ENCODE measurements at places on chromosomes 5 and 9. TPM values are rescaled to one million over a fixed set of nuclear protein-coding genes. Genes with fewer than 3 reads are reported as not detected.

GRCh38 chr9:72363908-72364678 lies 915 bp downstream of the ZFAND5 start:
- peaks cover 4% of the 10 kb centered on the region for H3K4me1 ChIP-seq
- peak; percentile 58 for DNase-seq
- no peaks in the 10 kb centered on the region for H3K36me3 ChIP-seq

Gene SPIN1
- total RNA-seq: 134 TPM

Gene PCDHB3
- 6.9 TPM for total RNA-seq

Gene TAL2
- total RNA-seq: not detected

GRCh38 chr9:37511016-37512010 lies 25.6 kb downstream of the POLR1E start:
- H3K36me3 ChIP-seq: no peaks in the 10 kb centered on the region
- no peak for DNase-seq
- H3K4me3 ChIP-seq: no peak overlapping the region
- no peaks in the 10 kb centered on the region for H3K4me1 ChIP-seq
- no peaks in the 10 kb centered on the region for H3K27me3 ChIP-seq
- no peak overlapping the region for H3K27ac ChIP-seq

DNA sequence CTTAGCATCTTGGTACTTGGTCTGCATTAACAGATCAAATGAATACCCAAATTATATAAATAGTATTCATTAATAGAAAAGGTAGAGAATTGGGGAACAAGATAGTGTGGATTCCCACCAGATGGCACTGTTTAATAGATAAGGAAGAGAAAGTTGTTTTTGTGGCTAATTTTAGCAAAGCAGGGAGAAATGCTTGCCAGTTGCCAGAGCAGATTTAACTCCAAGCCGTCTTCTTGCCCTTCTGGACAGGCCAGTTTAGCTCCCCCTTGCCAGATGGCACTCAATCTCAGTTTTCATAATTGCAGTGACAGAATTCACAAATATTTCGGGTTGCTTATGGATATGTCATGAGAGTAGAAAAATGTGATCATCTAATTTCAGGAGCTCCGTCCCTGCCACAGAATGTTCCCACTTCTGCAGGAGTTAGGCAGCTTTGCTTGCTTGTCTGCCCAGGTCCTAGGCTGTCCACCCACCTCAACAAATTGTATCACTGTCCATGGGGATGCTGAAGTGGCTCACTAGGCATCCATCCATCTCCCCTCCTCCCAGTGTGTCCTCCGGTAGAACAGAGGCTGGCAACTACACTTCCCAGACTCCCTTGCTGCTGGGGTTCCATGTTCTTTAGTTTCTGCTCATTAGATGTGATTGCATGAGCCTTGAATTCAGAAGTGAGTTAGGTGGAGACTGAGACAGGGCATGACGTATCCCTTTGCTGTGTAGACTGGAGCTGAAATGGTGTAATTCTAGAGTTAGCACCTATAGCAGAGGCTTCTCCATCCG lies 11.8 kb upstream of the HEXB start:
- DNase-seq: peak; percentile 26
- peak overlapping the region; percentile 47 for H3K27ac ChIP-seq
- no peaks in the 10 kb centered on the region for H3K27me3 ChIP-seq
- H3K36me3 ChIP-seq: no peaks in the 10 kb centered on the region
- no peak overlapping the region for H3K4me3 ChIP-seq

GRCh38 chr9:97740848-97741821 lies 44.0 kb upstream of the XPA start:
- no peak overlapping the region for H3K4me3 ChIP-seq
- H3K27ac ChIP-seq: no peak overlapping the region
- H3K36me3 ChIP-seq: no peaks in the 10 kb centered on the region
- H3K27me3 ChIP-seq: no peaks in the 10 kb centered on the region

DNA sequence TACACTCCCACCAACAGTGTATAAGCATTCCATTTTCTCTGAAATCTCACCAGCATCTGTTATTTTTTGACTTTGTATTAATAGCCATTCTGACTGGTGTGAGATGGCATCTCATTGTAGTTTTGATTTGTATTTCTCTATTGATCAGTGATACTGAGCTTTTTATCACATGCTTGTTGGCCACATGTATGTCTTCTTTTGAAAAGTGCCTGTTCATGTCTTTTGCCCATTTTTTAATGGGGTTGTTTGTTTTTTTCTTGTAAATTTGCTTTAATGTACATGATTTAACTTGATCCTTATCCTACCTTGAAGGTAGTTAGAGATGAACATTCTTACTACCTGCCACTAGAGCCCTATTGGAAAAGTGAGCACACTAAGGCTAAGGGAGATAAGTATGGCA lies 151.2 kb upstream of the KIF2A start:
- DNase-seq: no peak
- H3K36me3 ChIP-seq: no peaks in the 10 kb centered on the region
- H3K27me3 ChIP-seq: no peaks in the 10 kb centered on the region
- H3K27ac ChIP-seq: no peak overlapping the region
- no peaks in the 10 kb centered on the region for H3K4me1 ChIP-seq
- no peak overlapping the region for H3K4me3 ChIP-seq

Gene NTRK2
- total RNA-seq: 23.2 TPM

DNA sequence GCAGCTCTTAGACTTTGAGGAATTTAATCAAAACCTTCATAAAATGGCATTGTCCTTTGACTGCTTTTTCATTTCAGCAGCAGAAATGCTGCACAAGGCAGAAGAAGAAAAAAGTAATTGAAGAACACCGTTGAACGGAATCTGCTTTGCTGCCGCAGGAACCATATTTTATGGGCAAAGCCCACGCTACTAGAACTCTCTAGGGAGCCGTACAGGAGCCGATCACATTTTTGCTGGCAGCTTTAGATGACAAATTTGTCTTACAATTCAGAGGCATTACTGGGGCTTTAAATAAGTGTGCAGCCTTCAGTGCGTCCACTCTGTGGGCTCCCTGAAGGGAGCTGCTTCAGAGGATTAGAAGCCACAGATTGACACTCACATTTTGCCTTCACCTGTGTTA lies 5.4 kb downstream of the CFAP90 start:
- H3K36me3 ChIP-seq: no peaks in the 10 kb centered on the region
- H3K27me3 ChIP-seq: no peaks in the 10 kb centered on the region
- no peak overlapping the region for H3K27ac ChIP-seq
- H3K4me3 ChIP-seq: no peak overlapping the region
- no peaks in the 10 kb centered on the region for H3K4me1 ChIP-seq

- no peak overlapping the region for H3K4me3 ChIP-seq
- no peaks in the 10 kb centered on the region for H3K36me3 ChIP-seq
- H3K27me3 ChIP-seq: no peaks in the 10 kb centered on the region
- no peak overlapping the region for H3K27ac ChIP-seq
Observed at GRCh38 chr5:155046591-155046990, 33.0 kb downstream of the KIF4B start.

DNA sequence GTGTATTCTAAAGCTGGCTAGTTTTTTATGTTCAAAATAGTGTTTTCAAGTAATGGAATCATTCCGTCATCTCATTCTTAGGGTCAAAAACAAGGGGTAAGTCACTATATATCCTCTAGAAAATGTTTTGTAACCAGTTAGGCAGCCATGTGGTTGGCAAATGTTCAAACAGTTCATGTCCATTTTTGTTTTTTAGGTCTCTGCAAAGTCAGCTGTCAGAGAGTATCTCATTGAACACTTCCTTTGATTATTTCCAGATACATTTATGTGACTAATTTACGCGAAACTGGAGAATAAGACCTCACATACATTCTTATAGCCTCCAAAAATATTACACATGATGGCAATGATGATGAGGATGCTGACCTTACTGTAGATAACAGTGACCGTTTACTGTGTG lies 50.4 kb downstream of the TRIO start:
- no peak overlapping the region for H3K27ac ChIP-seq
- H3K27me3 ChIP-seq: no peaks in the 10 kb centered on the region
- no peak overlapping the region for H3K4me3 ChIP-seq
- H3K36me3 ChIP-seq: no peaks in the 10 kb centered on the region
- H3K4me1 ChIP-seq: peaks cover 17% of the 10 kb centered on the region

DNA sequence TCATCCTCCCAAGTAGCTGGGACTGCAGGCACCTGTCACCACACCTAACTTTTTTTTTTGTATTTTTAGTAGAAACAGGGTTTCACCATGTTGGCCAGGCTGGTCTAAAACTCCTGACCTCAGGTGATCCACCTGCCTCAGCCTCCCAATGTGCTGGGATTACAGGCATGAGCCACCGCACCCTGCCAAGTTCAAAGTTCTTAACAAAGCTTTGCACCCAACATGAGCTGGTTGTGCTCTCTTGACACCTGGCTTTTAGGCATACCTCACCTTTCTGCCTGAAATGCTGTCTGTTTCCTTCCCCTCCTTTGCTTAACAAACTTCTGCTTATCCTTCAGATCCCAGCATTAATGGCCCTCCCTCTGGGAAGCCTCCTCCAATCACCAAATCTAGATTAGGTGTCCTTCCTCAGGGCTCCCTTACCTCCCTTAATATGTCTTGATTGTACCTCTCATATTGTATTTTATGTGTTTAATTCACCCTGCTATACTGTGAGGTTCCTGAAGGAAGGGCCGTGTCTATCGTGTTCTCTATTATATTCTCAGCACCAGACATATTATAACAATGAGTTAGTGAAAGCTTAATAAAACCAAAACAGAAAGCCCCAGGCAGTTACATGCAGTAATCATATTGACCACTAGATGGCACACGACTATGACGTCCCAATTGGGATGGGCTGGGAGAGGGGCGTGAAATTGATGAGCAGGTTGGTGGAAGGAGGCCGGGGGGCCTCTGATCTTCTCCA lies 62.9 kb upstream of the PPARGC1B start:
- no peaks in the 10 kb centered on the region for H3K27me3 ChIP-seq
- H3K27ac ChIP-seq: no peak overlapping the region
- no peaks in the 10 kb centered on the region for H3K4me1 ChIP-seq
- DNase-seq: no peak

DNA sequence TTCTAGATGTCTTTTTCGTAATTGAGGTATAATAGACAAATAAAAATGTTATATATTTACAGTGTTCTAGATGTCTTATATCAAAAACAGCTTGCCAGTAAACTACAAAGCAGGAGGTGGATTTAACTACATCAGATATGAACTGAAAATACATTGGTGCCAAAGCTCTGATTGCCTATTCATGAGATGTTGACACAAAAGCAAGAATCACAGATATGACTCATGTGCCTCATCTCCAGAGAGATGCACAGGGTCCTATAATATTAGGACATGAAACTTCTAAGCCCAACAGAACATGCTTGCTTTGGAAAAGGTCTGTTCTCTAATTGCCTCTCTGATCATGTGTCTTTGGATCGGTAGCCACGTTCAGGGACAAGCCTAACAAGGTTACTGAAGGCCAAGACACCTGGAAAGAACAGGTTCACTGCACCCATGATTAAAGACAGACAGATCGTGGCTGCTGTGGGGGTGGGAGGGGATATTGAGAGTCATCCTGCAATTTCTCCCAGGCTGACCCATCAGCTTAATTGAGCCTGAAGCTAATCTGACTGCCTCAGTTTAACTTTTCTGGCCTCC lies 16.8 kb downstream of the ABCA1 start:
- DNase-seq: no peak
- H3K36me3 ChIP-seq: no peaks in the 10 kb centered on the region
- no peak overlapping the region for H3K4me3 ChIP-seq
- no peak overlapping the region for H3K27ac ChIP-seq
- H3K27me3 ChIP-seq: no peaks in the 10 kb centered on the region
- H3K4me1 ChIP-seq: peaks cover 6% of the 10 kb centered on the region

- no peaks in the 10 kb centered on the region for H3K27me3 ChIP-seq
- no peak overlapping the region for H3K4me3 ChIP-seq
- H3K27ac ChIP-seq: no peak overlapping the region
- H3K4me1 ChIP-seq: no peaks in the 10 kb centered on the region
- no peak for DNase-seq
Observed at GRCh38 chr5:180133060-180133459, 61.5 kb upstream of the RNF130 start.

GRCh38 chr5:160462167-160462566 lies 40.5 kb downstream of the PTTG1 start:
- H3K27ac ChIP-seq: no peak overlapping the region
- no peak for DNase-seq
- H3K4me1 ChIP-seq: no peaks in the 10 kb centered on the region
- H3K36me3 ChIP-seq: no peaks in the 10 kb centered on the region

Gene FOXD4
- not detected for total RNA-seq

DNA sequence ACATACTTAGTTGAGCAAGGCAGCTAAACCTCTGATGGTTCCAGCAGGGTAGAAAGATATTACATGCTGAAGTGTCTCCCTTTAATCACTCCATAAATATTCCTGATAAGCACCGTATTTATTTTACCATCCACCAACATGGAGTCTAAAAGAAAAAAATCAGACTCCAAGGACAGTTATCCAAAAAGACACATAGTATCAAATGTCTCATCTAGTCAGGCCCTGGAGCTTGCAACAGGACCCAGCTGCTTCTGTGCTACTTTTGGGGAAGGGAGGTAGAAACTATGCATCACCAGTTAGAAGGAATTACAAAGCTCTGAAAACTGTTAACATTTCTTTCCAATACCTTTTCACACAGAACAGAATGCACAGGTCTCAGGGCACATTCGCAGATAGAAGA lies 88.1 kb downstream of the S1PR3 start:
- H3K36me3 ChIP-seq: no peaks in the 10 kb centered on the region
- H3K4me1 ChIP-seq: no peaks in the 10 kb centered on the region
- no peak overlapping the region for H3K4me3 ChIP-seq
- DNase-seq: no peak
- H3K27me3 ChIP-seq: no peaks in the 10 kb centered on the region

Gene ROPN1L
- total RNA-seq: 6.3 TPM

GRCh38 chr5:76652809-76653414 lies 29.7 kb upstream of the F2RL2 start:
- no peak overlapping the region for H3K27ac ChIP-seq
- H3K4me3 ChIP-seq: no peak overlapping the region
- H3K27me3 ChIP-seq: no peaks in the 10 kb centered on the region
- no peaks in the 10 kb centered on the region for H3K36me3 ChIP-seq
- DNase-seq: no peak
- no peaks in the 10 kb centered on the region for H3K4me1 ChIP-seq

Gene ASPN
- total RNA-seq: 48.3 TPM

GRCh38 chr9:97666907-97667686 lies 30.0 kb downstream of the XPA start:
- DNase-seq: no peak
- H3K27me3 ChIP-seq: no peaks in the 10 kb centered on the region
- H3K27ac ChIP-seq: no peak overlapping the region
- no peaks in the 10 kb centered on the region for H3K4me1 ChIP-seq

GRCh38 chr5:54454602-54455001 lies 897 bp upstream of the HSPB3 start:
- DNase-seq: no peak
- no peak overlapping the region for H3K4me3 ChIP-seq
- H3K4me1 ChIP-seq: no peaks in the 10 kb centered on the region
- H3K27me3 ChIP-seq: no peaks in the 10 kb centered on the region

DNA sequence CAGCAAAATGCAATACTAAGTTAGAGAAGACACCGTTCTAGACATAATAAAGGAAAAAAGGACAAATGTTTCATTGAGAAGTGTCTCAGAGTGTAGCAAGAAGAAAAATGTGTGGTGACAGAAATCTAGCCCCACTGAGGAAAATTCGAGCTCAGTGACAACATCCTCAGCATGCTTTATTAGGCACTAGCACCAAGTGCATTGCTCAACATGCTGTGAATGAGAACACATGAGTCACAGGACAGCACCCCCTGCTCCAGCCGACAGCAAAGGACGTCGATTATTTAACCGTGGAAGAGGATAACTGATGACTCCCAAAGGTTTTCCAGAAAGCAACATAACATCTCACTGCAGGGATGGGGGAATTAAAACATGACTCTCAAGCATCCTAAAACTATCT lies 182.7 kb downstream of the GNAQ start:
- peak; percentile 89 for DNase-seq
- peak overlapping the region; percentile 73 for H3K27ac ChIP-seq
- no peak overlapping the region for H3K4me3 ChIP-seq
- no peaks in the 10 kb centered on the region for H3K36me3 ChIP-seq

GRCh38 chr9:21965401-21965951 lies 28.7 kb downstream of the CDKN2A start:
- DNase-seq: no peak
- no peaks in the 10 kb centered on the region for H3K36me3 ChIP-seq
- peaks cover 71% of the 10 kb centered on the region for H3K27me3 ChIP-seq
